ENCODE measurements at places on chromosomes 11 and 22.

- no peak for DNase-seq
Measured at GRCh38 chr11:129729823-129730222, 85.8 kb upstream of the TMEM45B start.

DNA sequence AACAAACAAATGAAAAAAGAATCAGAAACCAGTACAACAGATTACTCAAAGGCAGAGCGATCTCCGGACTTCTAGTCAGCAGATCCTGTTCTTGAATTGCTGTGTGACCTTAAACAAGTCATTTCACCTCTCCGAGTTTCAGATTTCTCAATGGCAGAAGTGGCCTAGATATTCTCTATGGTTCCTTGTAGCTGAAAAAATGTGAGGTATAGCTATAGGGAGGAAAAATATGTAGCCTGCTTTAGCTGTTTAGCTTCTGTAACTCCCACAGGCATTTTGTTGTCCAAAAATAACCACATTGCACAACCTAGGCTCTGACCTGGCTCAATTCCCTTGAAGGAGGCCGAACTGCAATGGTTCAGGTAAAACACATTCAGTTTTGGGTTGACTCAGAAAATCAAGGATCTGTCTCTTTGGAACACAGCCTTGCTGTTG, 100.7 kb downstream of the DBX1 start:
- DNase-seq = no peak

DNA sequence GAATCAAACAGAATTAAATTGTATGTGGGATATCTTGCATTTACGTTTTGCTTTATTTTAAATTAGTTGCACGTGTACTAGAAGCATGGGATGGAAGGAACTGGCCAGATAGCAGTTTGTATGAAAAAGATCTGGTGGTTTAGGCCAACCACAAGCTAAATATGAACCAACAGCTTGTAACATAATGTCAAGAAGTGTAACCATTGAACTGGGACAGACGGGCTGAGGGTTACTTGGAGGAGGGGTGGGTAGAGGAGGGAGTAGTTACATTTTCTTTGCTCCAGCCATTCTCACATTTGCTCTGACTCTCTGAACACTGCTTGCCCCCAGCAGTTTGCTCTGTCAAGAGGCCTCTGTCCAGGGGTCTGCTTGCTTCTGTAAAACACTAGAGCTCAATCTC, 31.7 kb upstream of the CXCR5 start:
- DNase-seq = no peak

- DNase-seq = peak; percentile 27
Measured at GRCh38 chr22:22666307-22667091, 22.1 kb downstream of the GGTLC2 start.

DNA sequence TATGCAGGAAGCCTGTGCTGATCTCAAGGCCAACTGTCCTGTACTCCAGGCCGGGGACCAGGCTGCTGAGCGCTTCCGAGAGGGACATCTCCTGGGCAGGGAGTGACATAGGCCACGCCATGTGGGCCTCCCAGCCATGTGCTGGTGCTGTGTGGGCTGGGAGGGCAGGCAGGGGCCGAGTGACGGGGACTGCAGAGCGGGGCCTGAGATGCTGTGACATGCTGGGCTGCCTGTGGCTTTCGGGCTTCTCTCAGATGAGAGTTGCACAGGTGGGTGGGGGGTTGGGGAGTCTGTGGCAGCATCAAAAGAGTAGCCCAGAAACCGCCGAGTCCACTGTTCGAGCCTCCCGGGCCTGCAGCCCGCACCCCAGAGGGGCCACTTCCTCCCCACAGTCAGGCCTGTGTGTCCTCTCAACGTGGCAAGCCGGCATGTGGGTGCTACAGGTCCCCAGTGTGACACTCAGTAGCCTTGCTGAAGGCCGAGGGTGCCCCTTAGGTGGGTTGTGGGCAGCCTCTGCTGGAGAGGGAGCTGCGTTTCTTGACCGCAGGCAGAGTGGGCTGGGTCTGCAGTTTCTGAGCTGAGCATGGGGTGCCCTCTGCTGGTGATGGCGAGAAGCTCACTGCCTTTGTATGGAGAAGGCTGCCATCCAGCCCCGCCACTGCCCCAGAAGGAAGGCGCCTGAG, 101.2 kb downstream of the BCR start:
- DNase-seq = peak; percentile 88

GRCh38 chr11:21771097-21771496, 421.8 kb upstream of the ANO5 start:
- no peak for DNase-seq

- DNase-seq = no peak
Measured at GRCh38 chr11:100800202-100800601, 113.1 kb downstream of the ARHGAP42 start.

- no peak for DNase-seq
Measured at GRCh38 chr22:36879775-36880174, 19.0 kb downstream of the NCF4 start.

DNA sequence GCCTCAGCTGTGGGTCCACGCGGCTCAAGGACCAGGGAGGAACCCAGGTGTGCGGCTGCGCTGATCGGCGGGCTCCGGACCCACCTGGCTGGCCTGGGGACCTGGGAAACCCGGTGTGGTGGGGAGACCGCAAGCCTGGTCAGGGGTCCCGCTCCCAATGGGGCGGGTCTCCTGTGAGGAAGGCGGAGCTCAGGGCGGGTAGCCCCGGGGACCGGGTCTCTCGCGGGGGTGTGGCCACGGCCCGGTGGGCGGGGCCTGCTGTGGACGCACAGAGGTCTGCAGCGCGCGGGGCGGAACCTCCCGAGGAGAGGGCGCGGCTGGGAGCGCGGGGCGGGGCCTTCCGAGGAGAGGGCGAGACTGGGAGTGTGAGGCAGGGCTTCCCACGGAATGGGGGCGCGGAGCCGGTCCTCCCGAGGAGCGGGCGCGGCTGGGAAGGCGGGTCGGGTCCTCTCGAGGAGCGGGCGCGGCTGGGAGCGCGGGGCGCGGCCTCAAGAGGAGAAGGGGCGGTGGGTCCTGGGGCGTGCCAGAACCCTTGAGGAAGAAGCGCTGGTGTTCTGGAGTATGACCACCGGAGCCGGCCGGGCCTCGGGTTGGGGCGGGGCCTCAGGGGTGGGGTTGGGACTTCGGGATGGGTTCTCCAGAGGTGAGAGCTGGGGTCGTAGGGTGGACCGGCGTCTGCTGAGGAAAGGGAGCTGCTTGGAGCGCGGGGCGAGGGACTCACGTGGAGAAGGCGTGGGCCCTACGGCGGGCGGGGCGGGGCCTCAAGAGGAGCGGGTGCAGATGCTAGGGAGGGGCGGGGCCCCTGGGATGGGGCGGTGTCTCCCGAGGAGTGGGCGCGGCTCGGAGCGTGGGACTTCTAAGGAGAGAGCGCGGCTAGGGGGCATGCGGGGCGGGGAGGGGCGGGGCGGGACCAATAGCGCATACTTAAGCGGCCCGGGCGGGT, 20.8 kb downstream of the DGCR6L start:
- peak; percentile 90 for DNase-seq

GRCh38 chr11:61718621-61719302, 33.7 kb upstream of the MYRF start:
- no peak for DNase-seq

- no peak for DNase-seq
Measured at GRCh38 chr11:76614471-76615179, 55.9 kb downstream of the LRRC32 start.

- DNase-seq = no peak
Measured at GRCh38 chr11:117425679-117426296, 98.1 kb downstream of the CEP164 start.

- DNase-seq = no peak
Measured at GRCh38 chr11:1394936-1395772, 5.4 kb downstream of the BRSK2 start.

GRCh38 chr22:46609724-46610201, 10.4 kb upstream of the GRAMD4 start:
- DNase-seq = no peak
